Spleen (tissue), 13 donors: ENCODE measurements at places on chromosomes 1 and 21. TPM values are rescaled to one million over a fixed set of nuclear protein-coding genes. Genes with fewer than 3 reads are reported as not detected.

Gene NFIA
- 40.1 TPM for total RNA-seq

GRCh38 chr1:4662168-4662567 lies 7.8 kb downstream of the AJAP1 start:
- no peak for DNase-seq

GRCh38 chr21:15564907-15565306 lies 164.9 kb upstream of the USP25 start:
- DNase-seq = no peak

Gene SELP
- total RNA-seq = 4.1 TPM

GRCh38 chr1:156248323-156248683 lies 447 bp upstream of the PAQR6 start:
- DNase-seq = no peak

Gene GSTM4
- 33.8 TPM for total RNA-seq

- DNase-seq = no peak
These were observed 201.3 kb downstream of the SLC45A1 start for GRCh38 chr1:8519167-8519566.

Gene SNAP47
- 32.4 TPM for total RNA-seq

Gene NGF
- 3.0 TPM for total RNA-seq

Gene TEX38
- not detected for total RNA-seq

GRCh38 chr1:199727682-199728081 lies 299.8 kb upstream of the NR5A2 start:
- DNase-seq = no peak

DNA sequence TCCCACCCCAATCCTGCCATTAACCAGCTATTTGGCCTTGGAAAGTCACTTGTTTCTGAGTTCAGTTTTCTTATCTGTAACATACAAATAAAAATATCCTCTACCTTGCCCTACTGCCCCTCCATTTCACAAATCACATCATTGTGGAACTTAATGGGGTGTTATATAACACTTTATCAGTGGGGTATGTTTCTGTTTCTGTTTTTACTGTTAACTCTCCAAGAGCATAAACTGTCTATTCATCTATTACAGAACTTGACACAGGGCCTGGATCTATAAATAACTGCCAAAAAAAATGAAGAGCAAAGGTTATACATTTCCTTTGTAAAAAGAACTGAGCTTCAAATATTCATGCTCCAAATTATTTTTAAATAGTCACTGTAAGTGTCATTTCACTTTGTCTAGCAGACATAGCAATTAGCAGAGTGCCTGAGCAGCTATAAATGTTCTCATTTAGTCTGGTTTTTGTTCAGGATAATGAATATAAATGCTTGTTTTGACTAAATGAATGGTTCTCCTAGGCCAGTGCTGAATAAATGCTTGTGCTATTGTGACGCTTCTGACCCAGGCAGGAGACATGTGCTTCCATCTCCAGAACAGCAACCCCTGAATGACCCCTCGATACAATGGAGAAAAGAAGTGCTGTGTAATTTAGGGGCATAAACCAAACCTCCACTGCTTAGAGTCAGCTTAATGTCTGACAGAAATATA lies 7.4 kb downstream of the PIGM start:
- no peak for DNase-seq
